ENCODE measurements at places on chromosomes 5 and 9. TPM values are rescaled to one million over a fixed set of nuclear protein-coding genes. Genes with fewer than 3 reads are reported as not detected.

- no peak for DNase-seq
Observed at GRCh38 chr5:61256474-61256873, 75.6 kb upstream of the ZSWIM6 start.

GRCh38 chr9:16530669-16531642, 339.5 kb downstream of the BNC2 start:
- no peak for DNase-seq

DNA sequence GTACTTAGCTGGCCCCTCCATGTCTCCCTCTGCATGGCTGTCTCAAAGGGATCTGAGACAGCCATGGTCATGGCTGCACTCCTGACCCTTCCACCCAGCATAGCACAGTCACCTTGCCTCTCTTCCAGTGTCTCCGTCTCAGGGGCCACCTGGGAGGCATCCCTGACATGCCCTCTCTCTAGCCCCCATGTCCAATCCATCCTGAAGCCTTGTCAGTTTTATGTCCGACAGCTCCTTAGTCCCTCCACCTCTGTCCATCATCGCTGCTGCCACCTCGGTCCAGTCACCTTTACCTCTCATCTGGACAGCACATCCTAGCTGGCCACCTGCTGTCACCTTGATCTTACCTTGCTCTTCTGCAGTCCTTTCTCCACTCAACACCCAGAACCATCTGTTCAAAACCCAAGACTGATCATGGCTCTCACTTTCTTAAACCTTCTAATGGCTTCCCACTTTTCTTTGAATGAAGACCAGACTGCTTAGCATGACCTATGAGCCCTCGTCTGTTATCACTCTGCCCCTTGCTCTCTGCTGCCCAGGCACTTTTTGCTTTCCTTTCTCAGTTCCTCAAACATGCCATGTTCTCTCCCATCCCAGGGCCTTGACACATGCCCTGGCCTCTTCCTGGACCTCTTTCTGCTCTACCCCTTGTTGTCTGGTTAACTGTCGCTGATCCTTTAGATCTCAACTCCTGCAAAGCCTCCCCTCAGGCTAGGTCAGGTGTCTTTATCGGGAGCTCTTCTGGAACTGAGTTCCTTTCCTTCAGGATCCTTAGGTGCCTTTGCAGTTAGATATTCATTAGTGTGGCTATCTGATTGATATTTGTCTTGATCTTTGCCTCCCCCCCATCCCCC, 181.8 kb upstream of the PITX1 start:
- no peak for DNase-seq

DNA sequence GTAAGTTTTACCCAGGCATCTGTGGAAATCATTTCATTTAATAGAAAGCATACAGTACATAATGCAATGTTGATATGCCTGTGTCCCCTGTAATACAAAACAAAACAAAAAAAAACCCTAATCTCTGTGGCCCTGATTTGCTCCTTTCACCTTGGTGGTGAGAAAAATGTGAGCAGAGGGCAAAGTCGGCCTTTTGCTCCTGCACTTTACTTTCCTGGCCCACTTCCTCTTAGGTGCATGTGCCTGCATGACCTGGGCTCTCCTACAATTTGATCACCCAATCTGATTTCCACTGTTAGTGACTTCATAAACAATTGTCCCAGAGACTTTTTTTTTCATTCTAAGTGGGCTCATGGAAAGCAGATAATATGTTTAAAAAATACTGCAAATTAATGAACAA, 424.3 kb downstream of the SEMA5A start:
- DNase-seq, result no peak

DNA sequence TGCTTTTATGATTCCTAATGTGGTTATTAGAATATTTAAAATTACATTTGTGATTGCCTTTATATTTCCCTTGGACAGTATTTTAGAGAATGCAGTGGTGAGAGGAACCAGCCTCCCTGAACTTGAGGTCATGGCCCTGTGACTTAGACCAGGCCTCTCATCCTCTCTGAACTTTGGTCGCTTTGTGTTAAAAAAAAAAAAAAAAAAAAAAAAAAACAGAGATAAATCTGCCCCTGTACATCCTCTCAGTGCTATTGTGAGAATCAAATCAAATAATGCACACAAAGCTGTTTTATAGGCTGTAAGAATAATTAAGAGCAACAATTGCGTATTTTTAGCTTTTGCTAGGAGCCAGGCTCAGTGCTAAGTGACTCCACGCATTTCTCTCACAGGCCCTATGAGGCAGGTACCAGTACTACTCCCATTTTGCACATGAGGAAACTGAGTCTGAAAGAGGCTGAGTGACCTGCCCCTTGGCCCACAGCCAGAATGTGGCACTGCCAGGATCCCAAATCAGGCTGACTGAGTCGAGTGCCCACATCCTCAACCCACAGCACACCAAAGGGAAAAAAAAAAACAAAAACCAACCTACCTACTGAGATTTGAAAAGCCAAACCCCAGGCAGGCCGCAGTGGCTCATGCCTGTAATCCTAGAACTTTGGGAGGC, 110.3 kb upstream of the LARP1 start:
- DNase-seq, result no peak

GRCh38 chr5:35803191-35803651, 53.5 kb upstream of the IL7R start:
- no peak for DNase-seq

DNA sequence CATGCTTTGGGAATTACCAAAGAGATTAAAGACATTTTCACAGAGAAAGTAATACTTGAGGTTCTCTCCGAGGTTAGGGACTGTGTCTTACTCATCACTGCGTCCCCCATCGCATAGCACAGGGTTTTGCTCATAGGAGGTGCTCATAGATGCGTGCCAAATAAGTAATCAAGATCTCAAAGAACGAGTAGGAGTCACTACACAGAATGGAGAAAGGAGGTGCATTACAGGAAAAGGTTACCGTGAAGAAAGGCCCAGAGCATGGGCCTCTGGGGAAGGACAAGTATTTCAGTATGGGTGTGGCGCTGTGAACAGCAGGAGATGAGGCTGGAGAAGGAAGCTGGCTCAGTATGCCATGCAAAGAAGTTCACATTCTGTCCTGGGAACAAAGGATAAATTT, 182.4 kb downstream of the ACTL7B start:
- DNase-seq, result no peak

- no peak for DNase-seq
Observed at GRCh38 chr5:171835066-171835465, 49.4 kb downstream of the SMIM23 start.

Gene PSIP1
- total RNA-seq, result 27.6 TPM

Gene CDH6
- 0.88 TPM for total RNA-seq

Gene ATP10B
- total RNA-seq, result 63.5 TPM
